Breast epithelium (tissue), 4 donors: ENCODE measurements at places on chromosomes 12 and 14. TPM values are rescaled to one million over a fixed set of nuclear protein-coding genes. Genes with fewer than 3 reads are reported as not detected.

DNA sequence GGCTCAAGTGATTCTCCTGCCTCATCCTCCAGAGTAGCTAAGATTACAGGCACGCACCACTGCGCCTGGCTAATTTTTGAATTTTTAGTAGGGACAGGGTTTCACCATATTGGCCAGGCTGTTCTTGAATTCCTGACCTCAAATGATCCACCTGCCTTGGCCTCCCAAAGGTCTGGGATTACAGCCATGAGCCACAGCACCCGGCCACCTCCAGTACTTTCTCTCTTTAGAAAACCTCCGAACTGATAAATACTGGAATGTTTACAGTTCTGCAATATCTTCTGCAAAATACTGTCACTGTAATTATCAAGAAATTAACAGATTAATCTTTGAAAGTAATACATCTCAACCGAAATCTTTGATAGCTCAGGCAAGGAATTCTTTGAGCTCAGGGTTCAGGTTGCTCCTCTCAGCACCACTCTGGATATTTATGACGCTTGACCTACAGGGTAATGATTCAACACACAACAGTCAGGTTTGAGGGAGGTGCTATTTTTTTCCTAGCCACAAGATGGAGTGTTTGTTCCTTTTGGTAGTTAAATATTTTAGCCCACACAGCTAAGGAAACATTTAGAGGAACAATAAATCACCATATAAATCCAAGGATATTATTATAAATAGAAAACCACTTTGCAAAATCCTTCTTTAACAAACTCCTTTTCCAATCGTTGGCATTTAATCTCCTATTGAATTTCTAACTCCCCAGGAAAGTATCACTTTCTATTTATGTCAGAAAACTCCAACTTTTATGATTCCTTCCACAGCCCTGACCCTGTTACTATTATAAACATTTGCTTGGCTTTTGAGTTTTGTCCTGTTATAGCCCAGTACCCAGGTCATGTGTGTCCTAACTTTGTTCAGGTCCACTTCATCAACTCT lies 48.6 kb upstream of the GTF2A1 start:
- no peak for DNase-seq

- DNase-seq = no peak
These were observed 4.8 kb downstream of the MEG3 start for GRCh38 chr14:100830681-100831080.

ADAMTS20 gene
- total RNA-seq = not detected

CFAP251 gene
- 4.8 TPM for total RNA-seq

- DNase-seq = peak; percentile 53
These were observed 220.7 kb upstream of the SRRM4 start for GRCh38 chr12:118760623-118761022.

GRCh38 chr12:42125388-42125767 lies 19.3 kb downstream of the GXYLT1 start:
- DNase-seq = no peak

DNA sequence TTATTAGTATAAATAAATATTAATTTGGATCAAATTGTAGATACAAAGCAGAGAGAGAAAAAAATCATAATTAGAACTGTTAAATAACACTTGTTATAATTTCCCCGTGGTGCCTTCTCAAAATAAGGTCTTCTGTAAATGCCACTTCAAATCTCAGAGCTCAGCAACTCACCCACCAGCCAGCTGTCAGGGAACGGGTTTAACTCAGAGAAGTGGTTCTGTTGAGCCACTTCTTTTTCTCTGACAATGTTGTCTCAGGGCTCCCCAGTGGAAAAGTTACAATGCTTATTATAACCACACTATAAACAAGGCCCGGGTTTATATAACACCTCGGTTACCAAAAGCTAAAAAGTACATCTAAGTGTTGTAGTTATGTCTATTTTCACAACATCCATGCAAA lies 452.6 kb downstream of the GLT1D1 start:
- no peak for DNase-seq

DNA sequence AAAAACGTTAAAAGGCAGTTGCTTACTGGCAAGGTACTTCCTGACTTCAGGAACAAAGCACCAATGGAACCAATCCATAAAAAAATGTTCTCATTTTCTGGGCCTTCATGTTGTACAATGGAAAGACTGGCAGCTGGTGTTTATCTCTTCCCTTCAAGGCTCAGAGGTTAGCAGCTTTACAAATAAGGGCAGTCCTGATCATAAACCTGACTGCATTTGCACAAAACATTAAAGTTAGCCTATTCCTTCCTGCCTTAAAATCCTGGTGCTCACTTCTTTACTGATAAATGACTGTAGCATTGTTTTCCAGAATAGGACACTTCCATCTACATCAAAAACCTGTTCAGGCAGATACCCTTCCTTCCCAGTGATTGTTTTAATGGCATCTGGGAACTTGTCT lies 19.2 kb downstream of the IL26 start:
- DNase-seq = no peak

GRCh38 chr12:114340231-114340630 lies 65.7 kb downstream of the TBX5 start:
- DNase-seq = no peak

FLVCR2 gene
- 9.1 TPM for total RNA-seq

DNA sequence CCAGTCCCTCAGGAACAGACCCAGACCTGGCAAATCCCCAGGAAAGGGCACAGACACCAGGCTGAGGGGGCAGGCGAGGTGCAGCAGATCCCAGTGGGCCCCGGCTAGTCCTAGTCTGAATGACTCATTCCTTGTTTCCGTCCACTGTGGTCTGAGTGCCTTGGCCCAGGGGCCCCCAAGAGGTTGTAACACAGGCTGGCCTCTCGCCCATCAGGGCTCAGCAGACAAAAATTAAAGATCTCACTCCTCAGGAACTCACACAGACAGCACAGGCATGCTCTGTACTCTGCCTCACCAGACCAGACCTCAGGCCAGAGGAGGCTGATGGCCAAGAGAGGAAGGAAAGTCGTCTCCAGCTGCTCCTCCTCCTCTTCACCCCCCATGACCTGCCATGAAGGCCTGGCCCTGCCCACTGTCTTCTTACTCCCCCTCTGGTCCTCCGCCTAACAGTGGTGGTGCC lies 7.7 kb upstream of the LTBP2 start:
- peak; percentile 88 for DNase-seq

- no peak for DNase-seq
These were observed 142.8 kb upstream of the TMCC3 start for GRCh38 chr12:94793191-94793595.

DNA sequence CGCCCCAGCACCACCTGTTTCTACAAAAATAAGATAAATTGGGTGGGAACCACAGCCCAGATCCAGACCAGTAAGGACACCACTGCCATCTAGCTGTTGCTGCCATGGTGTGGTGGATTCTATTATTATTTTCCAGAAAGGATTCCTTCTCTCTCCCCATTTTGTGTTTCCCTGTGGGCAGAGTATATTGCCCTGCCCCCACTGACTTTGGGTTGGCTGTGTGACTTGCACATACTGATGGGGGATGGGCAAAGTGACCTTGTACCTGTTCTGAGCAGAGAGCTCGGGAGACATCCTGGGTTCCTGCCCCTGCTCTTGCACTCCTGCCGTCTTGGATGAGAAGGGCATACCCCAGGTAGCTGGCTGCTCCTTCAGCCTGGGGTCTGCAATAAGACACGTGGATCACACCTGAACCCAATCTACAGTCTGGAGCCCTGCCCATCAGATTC lies 24.3 kb downstream of the MOAP1 start:
- no peak for DNase-seq

KRT78 gene
- not detected for total RNA-seq

- DNase-seq = no peak
These were observed 445.7 kb upstream of the SYT1 start for GRCh38 chr12:78418919-78419318.

GRCh38 chr12:112303004-112303403 lies 79.2 kb downstream of the HECTD4 start:
- DNase-seq = no peak

MGST1 gene
- total RNA-seq = 301 TPM

GRCh38 chr14:105313381-105314286 lies 914 bp upstream of the PACS2 start:
- no peak for DNase-seq

DNA sequence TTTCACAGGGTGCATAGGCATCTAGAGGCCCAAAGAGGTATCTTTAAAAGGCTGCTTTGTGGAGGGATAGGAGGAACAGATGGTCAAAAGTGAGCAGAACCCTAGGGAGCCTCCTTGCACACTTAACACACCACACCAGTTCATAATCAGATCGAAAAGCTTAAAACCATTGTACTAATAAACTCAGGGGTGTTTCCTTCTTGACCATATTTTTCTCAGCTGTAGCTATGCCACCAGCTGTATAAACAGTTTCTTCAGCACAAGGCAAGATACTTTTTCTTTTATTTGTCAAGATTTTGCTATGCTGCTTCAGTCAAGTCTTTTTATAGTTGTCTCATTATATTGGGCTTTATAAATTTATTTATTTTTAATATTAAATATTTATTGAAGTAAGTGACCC lies 88.7 kb downstream of the RIC8B start:
- DNase-seq = no peak

DNA sequence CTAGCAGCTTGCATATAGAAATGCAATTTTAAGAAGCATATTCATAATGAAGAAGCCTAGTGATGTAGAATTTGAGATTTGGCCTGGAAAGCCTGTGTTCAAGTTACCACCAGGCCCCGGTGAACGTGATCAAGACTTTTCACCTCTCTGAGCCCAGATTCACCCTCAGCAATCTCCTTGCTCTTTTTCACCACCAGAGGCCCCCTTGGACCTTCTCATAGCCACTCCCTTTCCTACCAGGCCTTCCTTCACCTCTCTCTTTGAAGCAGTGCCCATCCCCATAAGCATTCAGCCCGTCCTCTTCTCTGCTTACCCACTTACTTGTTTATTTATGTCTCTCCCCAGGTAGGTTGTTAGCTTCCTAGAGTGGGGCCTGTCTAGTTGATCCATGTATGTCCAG lies 1280.9 kb downstream of the AACS start:
- no peak for DNase-seq

- DNase-seq = no peak
These were observed 855.3 kb upstream of the FLRT2 start for GRCh38 chr14:84674636-84675035.

- no peak for DNase-seq
These were observed 70.2 kb upstream of the GPHB5 start for GRCh38 chr14:63388766-63389431.

GRCh38 chr12:129868575-129868974 lies 35.2 kb downstream of the TMEM132D start:
- no peak for DNase-seq

DNA sequence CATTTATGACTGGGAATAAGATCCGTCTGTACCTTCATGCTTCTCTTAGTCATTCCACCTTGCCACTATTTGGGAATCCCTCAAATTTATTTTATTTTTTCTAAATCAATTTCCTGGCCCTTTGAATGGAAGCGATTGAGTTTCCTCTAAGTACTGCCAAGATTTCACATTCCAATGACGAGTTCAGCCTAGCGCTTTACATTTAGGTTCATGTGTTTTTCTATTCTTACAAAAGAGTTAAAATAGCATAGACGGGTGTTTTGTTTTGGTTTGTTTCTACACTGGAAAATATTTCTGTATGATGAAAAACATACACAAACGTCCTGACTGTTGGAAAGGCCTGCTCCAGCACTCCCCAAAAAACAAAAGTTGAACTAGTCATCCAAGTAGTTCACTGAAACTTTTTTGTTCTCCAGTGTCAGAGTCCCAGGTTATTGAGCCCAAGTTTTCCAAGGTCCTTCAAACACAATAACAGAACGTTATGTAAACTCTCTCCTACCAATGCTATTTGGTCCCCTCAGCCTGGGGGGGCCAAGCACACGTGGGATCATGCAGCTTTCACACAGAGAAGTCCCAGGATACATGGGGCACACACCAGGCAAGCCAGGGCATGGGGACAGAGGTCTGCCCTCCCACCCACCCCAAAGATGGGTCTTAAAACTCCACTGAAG lies 74.8 kb upstream of the FOXN3 start:
- DNase-seq = no peak

DNA sequence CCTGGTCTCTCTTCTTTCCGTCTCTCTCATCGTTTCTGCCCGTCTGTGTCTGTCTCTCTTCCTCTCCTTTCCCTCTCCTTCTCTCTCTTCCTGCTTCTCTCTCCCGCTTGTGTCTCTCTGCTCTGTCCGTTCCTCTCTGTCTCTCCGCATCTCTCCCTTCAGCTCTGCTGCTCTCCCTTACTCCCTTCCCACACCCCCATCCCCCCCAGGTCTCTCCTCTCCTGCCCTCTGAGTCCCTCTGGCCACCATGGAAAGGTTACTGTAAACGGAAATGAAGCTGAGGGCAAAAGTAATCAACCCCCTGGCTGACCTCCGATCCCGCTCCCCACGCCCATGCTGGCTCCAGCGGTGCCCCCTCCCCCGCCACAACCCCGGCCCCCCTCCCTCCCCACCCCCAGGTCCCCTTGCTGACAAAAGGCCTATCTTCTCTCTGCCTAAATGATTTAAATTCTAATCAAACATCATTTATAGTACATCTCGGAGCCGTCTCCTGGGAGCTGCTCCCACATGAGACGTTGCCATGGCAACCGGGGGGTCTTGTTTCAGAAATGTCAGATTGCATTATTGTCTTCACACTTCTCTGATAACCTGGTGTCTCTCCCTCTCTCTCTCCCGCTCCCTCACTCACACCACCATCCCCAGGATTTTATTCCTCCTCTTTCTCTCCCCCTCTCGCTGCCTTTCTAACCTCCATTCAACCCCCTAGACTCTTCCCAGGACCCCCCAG lies 203.8 kb downstream of the RBM19 start:
- DNase-seq = no peak

EIF2B1 gene
- 133 TPM for total RNA-seq

- DNase-seq = no peak
These were observed 699 bp upstream of the CD69 start for GRCh38 chr12:9761419-9761781.

POLE gene
- total RNA-seq = 43.5 TPM

FERMT2 gene
- total RNA-seq = 90.2 TPM

ARMH4 gene
- 6.4 TPM for total RNA-seq

DNA sequence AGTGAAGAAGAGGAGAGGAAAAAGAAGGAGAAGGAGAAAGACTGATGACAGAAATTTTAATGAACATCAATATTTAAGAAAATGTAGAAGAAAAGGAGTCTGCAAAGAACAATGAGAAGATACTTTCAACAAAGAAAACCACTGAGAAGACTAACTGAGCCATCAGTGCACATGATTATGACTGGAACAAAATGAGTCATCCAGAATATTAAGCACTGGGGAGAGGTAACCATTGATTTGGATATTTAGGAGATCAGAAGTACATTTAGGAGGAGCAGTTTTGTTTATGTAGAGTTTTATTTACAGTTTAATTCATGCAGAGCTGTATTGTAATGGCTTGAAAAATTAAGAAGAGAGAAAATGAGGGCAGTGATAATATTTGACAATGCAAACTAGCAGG lies 159.1 kb downstream of the C12orf50 start:
- no peak for DNase-seq

ZDHHC22 gene
- not detected for total RNA-seq

- no peak for DNase-seq
These were observed 164.5 kb upstream of the DYRK2 start for GRCh38 chr12:67483871-67484554.

DNA sequence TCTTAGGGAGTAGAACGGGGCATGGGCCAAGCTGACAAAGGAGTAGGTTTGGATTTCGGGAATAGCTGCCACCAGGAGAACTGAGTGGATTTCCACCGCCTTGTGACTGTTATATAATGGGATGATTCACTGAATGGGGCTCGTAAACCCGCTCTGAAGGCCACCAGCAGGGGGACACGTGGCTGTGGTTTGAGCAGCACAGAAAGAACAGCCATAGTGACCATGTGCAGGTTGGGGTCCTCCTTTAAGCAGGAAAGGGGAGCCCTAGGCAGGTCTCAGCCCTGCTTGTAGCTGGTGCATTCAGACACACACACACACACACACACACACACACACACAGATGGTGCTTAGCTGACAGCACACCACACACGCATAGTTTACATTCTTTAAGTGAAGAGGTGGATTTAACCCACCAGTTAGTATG lies 8.6 kb upstream of the ASB2 start:
- DNase-seq = no peak
